Stimulated activated CD8-positive, alpha-beta memory T cell treated with anti-CD3 and anti-CD28 coated beads, Interleukin-4, amount 100 ng/mL, for 1 hour (primary cell): ENCODE measurements at places on chromosomes 7 and 10.

GRCh38 chr10:5976512-5977470, 552 bp downstream of the IL15RA start:
- no peak for DNase-seq

GRCh38 chr7:4745265-4745919, 30.0 kb upstream of the AP5Z1 start:
- no peak for DNase-seq

- DNase-seq = no peak
Observed at GRCh38 chr10:124546055-124546369, 84.4 kb downstream of the LHPP start.

- DNase-seq = no peak
Observed at GRCh38 chr10:110311357-110311949, 6.7 kb upstream of the SMNDC1 start.

DNA sequence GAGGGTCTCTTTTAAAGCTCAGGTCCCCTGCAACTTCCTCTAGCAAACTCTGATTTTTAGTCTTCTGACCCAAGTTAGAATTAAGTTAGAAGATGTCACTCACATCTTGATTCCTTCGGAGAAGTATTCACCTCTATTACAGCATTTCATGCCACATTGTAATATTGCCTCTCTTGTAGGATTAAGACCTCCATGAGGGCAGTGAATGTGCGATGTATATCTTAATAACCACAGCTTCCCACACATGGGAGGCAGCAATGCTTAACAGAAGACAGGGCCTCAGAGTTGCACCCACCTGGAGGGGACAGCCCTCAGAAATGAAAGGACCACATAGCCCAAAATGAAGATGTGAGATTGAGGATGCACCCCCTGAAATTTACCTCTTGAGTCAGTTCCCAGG, 270.3 kb downstream of the HTR7 start:
- no peak for DNase-seq

DNA sequence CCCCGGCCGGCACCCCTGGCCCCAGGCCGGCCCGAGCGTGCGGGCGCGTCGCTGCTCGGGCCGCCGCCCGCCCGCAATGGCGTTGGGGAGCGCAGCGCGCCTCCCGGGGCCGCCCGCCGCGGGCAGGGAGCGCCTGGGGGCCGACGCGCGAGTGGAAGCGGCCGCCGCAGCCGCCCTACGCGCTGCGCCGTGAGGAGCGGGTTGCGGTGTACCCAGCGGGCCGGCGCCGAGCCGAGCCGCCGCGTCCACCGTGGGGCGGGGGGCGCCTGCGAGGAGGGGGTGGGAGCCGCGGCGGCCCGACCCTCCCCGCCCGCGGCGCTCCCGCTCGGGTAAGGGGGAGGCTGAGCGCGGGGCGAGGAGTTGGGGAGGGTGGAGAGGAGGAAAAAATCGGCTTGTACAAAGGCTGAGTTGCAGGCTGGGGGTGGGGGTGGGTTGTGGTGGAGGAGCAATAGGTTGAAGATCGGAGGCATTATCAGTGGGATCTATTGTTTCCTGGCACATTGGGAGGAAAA, 473 bp downstream of the PPP1R9A start:
- no peak for DNase-seq

- DNase-seq = no peak
Observed at GRCh38 chr10:86779220-86780017, 23.0 kb downstream of the BMPR1A start.

GRCh38 chr7:26090927-26091519, 61.0 kb upstream of the NFE2L3 start:
- no peak for DNase-seq

DNA sequence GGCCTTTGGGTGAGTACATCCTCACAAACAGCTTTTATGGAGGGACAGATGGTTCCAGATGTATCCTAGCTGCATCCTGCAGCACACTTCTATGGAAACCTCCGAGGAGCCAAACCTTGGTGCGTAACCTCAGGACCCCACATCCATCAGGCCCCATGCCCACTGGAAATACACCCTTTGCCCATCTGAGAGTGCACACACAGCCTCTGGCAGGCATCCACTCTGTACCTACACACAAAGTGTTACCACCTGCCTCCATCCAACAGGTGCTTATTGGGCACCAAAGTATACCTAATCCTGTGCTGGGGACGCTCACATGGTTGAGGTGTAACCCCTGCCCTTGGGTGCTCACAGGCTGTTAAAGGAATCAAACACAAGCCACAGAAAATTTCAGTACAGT, 117.9 kb downstream of the ADCY1 start:
- DNase-seq = no peak

DNA sequence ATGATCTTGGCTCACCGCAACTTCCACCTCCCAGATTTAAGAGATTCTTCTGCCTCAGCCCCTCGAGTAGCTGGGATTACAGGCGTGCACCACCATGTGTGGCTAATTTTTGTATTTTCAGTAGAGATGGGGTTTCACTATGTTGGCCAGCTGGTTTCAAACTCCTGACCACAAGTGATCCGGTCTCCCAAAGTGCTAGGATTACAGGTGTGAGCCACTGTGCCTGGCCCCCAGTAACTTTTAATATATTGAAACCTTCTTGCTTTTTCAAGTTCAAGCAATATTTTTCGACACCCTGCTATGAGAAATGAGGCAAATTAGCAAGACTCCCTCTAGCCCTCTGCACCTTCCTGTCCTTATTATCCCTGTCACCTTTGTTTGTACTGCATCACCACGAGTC, 144.0 kb downstream of the EVX1 start:
- no peak for DNase-seq

GRCh38 chr10:79477456-79477855, 32.0 kb upstream of the ZCCHC24 start:
- DNase-seq = no peak

DNA sequence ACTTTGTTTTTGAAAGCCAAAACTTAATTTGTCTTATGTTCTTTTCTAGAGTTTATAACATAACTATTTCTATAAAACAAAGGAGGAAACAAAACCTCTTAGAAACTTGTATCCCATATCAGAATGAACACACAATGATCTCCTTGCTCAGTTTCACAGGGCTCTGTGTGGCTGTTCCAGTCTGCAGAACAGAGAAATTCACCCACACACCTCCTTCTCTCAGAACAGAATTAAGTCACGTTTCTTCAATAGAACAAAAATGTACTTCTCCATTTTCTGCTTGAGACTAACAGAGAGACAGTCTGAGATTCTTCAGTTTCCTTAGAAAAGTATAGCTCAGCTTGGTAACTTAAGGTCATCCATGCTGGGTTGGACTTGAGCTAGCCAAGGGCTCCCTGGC, 15.8 kb upstream of the DOCK1 start:
- DNase-seq = no peak

DNA sequence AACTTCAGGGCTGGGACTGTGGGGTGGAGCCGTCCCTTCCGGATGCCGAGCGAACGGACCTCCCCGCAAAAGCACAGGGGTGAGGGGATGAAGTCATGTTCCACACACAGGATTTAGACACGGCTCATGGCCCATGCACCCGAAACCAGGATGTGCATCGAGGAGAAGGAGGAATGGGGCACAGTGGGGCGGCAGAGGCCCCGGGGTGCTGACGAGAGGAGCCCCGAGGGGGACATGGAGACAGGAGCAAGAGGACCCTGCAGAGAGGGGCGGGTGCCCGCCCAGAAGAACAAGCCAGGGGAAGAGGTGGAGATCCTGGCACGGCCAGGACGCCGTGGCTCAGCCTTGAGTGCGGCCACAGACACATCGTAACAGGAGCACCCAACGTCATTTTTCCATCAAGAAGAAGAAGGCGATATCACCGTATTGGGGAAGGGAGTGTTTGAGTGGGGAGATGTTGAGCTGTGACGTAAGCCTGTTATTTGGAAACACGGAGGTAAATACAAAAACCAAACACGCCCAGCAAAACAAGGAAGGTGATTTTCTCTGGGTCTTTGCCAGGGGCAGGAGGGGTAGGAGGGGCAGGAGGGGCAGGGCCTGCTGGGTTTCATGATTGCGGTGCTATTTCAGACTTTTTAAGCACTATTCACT, 25.3 kb upstream of the FOXL3 start:
- DNase-seq = no peak

- no peak for DNase-seq
Observed at GRCh38 chr7:106692450-106693051, 31.6 kb upstream of the CCDC71L start.

DNA sequence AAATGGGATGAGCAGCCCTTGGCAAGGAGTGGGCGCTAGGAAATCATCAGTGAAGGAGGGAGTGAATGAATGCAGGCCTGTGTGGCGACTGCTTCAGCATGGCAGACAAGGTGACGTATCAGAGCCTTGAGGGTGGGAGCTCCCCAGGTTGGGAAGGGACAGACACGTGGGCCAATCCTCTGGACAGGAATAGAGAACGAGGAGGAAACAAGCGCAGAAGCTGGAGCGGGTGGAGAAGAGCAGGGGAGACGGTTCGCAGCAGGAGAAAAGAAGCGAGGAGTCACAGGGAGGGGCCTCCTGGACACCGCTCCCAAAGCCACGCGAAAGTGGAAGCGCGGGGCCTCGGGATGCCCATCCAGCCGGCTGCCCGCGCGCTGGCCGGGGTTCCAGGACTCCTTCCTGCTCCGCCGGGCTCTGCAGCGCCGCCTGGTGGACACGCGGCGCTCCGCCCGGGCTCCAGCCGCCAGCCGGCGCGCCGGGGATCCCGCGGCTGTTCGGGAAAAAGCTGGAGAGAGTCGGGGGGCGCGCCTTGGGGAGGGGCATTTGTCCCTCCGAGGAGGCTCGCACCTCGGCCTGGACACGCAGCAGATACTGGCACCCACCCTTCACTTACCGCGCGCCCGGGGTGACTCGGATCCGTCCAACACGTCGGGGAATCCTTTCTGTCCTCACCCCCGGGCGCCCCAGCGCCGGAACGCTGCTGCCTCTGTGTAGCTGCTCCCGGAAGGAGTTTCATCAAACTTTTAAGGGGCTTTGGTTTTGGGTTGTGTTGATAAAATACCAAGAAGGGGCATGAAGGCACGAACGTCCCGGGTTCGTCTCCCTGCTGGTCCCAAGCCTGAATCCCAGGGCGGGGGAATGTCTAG, 6.3 kb downstream of the ZNF503 start:
- no peak for DNase-seq

- no peak for DNase-seq
Observed at GRCh38 chr7:90552521-90552920, 43.6 kb upstream of the CDK14 start.
